ENCODE measurements at places on chromosomes 3 and 15. TPM values are rescaled to one million over a fixed set of nuclear protein-coding genes. Genes with fewer than 3 reads are reported as not detected.

Gene HTR3E
- not detected for total RNA-seq

Gene TTC21A
- 9.7 TPM for total RNA-seq

Gene GOLGA6A
- total RNA-seq, result 0.53 TPM

Gene GOLGA6B
- total RNA-seq, result 0.27 TPM

Gene SNX1
- 153 TPM for total RNA-seq

Gene RLBP1
- not detected for total RNA-seq

Gene C3orf20
- 0.81 TPM for total RNA-seq

Gene IL17RB
- total RNA-seq, result not detected

Gene HESX1
- not detected for total RNA-seq

Gene POLR2H
- 60.1 TPM for total RNA-seq

Gene SMCO1
- total RNA-seq, result not detected

Gene CYP19A1
- total RNA-seq, result not detected

Gene MORC1
- 0.12 TPM for total RNA-seq

Gene STIMATE
- 21.1 TPM for total RNA-seq

Gene CKMT1B
- total RNA-seq, result not detected

Gene MOBP
- not detected for total RNA-seq

Gene DZIP1L
- not detected for total RNA-seq

Gene LTF
- not detected for total RNA-seq

Gene PPARG
- not detected for total RNA-seq

Gene MUC4
- total RNA-seq, result not detected

Gene ALCAM
- total RNA-seq, result 10.3 TPM

Gene CHRD
- not detected for total RNA-seq

Gene UBA5
- total RNA-seq, result 41.5 TPM

Gene CSPG5
- 0.10 TPM for total RNA-seq
